Progenitor cell of endocrine pancreas (in vitro differentiated cells): ENCODE measurements at places on chromosomes 5 and 9.

DNA sequence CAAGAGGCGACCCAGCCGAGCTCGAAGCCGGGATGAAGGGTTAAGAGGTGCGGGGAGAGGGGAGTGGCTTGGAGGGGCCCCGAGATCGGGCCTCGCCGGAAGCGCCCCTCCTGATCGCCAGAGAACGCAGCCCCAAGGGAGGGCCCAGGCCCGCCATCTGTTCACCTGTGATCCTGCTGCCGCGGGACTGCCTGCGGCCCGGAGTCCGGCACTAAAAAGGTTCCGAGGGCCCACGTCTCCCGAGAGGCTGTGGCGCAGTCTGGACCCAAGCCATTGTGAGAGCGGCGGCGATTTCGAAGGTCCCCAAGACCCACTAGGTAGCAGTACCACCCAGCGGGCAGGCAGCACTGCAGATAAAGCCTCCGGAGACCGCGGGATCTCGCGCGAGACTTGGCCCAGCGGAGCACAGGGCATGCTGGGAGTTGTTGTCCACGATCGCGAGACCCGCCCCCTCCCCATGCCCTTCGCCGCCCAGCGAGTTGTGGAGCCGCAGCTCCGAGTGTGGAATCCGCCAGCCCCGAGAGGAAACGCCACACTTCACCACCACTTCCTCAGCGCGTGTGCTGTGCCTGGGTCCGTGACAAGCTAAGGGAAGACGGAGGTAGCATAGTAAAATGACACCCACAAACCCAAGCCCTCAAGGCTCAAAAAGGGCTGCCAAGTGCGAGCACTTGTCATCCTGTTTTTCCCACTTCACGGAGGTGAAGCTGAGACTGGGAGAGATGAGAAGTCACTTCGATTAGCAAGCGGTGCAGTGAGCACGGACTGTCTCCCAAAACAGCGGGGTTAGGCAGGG, at the start of gene KIAA1191:
TSS of gene KIAA1191 (minus strand) at position 328 of the 796 bp plus-strand sequence. CDS start 2,256 bp downstream, outside the sequence.
- DNase-seq: peak; percentile 79

- no peak for DNase-seq
These were observed 111.4 kb upstream of the MAP3K1 start for GRCh38 chr5:56703952-56704351.

DNA sequence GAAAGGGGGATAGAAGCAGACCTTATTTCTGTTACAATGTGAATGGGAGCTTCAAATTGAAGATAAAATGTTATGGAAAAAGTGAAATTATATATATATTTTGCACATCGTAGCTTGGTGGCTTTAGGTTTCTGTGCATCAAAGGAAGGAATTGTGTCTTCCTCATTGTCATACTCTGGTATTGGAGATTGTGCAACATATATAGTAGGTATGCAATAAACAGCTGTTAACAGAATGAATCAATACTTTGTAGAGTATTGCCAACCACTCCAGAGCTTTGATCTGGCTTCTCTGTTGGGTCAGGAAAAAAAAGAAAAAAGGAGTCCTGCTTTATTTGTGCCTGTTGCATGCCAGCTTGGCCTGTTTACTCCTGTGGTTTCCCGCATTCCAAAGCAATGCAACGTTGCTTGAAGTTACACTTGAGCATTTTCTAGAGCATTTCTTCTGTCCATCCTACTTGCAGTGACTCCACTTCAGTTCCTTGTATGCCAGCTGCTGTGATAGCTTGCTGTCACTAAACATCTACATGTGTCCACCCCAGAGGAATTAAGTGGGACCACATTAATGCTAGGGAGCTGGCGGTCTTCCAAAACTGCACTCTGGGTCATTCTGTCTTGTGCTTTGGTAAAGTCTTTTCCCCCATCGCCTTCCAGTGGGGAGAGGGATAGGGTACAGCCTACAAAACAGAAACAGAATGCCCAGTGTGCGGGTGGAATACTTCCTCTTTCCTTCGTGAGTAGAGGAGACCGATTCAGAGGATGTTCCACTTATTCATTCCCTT, 62.0 kb upstream of the MEF2C start:
- no peak for DNase-seq

DNA sequence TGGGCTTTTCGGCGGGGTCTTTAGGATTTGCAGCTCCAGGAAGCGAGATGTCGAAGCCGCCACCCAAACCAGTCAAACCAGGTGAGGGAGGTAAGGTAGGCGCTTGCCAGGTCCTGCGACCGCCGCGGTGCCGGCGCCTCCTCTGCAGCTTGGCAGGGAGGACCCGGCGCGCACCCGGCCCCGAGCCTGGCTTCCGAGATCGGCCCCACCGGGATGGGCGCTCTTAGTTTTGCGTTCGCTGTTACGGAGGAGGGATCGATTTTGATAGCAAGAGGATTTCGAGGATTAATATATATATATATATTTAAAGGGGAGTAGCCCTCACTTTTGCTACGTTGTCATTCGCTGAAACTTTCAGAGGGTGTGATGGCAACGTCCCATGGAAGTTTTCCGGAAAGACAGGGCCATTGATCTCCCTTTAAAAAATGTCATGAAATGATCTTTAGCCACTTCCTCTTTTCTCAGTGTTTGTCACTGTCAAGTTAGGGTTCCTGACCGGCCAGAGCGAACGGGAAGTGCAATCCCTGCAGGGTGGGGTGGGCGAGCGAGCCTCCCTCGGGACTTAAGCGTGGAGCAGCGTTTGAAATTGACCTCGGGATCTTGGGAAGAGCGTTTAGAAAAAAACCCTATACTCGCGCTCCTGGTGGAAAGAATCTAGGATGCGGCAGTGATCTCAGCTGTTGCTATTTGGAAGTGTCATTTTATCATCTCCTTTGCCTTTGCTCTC, 495 bp downstream of the OSTF1 start:
- DNase-seq: no peak

GRCh38 chr9:76534026-76534425, 75.0 kb downstream of the GCNT1 start:
- DNase-seq: no peak

DNA sequence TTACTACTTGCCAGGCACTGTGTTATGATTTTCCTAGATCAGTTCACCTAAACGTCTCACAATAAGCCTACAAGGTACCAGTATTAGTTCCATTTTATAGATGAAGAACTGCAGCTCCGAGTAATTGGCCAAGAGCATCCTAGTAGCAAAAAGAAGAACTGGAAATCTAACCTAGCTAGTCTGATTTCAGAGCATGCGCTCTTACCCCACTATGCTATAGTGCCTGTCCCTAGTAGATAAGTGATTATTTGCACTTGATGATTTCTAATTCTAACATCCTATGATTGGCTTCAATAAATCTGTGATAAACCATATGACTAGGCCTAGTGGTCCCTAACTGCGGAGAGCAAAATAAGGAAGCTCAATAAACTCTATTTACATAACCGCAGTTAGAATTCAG, 7.1 kb upstream of the PLAC8L1 start:
- DNase-seq: no peak

GRCh38 chr5:1177826-1178528, 23.4 kb upstream of the SLC6A19 start:
- DNase-seq: no peak

GRCh38 chr9:79408200-79408599, 163.6 kb upstream of the TLE4 start:
- DNase-seq: no peak

DNA sequence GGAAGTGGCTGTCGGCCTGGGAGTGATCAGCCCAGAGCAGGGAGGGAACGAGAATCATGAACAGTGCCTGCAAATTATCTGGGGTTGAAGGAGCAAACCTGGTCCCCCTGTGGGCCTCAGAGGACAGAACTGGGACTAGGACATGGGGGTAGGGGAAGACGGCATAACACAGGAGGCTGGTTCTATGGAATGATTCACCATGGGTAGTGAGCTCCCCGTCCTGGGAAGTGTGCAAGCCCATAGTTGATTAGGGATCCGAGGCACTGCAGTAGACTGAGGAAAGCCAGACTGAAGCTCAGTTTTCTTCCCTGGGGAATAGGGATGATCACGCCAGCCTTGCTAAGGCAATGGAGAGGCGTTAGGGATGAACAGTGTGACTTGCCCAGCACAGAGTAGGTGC, 5.6 kb downstream of the ADGRD2 start:
- no peak for DNase-seq

- no peak for DNase-seq
These were observed 6.1 kb downstream of the RORB start for GRCh38 chr9:74503219-74503618.

DNA sequence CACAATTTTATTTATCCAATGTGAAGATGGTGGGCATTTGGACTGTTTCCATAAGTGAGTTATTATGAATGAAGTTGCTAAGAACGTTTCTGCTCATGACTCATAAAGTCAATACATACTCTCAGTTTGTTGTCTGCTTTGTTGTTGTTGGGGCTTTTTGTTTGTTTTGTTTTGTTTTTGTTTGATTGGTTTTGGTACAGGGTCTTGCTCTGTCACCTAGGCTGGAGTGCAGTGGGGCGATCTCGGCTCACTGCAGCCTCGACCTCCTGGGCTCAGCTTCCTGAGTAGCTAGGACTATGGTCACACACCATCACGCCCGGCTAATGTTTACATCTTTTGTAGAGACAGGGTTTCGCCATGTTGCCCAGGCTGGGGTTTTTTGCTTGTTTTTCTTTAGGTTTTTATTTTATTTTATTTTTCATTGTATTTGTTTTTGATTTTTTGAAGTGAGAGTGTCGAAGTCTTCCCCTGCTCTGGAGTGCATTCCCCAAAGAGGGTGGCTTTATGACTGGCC, 18.0 kb downstream of the TRIM7 start:
- DNase-seq: no peak

GRCh38 chr9:95211028-95211427, 106.5 kb downstream of the FANCC start:
- DNase-seq: no peak

GRCh38 chr9:124890179-124890578, 28.2 kb downstream of the ARPC5L start:
- DNase-seq: no peak

- DNase-seq: no peak
These were observed 12.7 kb downstream of the MEF2C start for GRCh38 chr5:88870285-88870684.

GRCh38 chr5:56816546-56817081, 1.3 kb downstream of the MAP3K1 start:
- DNase-seq: peak; percentile 35

- no peak for DNase-seq
These were observed 61.8 kb upstream of the SLC30A5 start for GRCh38 chr5:69032009-69032408.

- DNase-seq: no peak
These were observed 109.9 kb upstream of the DAB2 start for GRCh38 chr5:39534690-39535089.

GRCh38 chr5:62778316-62779009, 199.8 kb downstream of the LRRC70 start:
- no peak for DNase-seq

DNA sequence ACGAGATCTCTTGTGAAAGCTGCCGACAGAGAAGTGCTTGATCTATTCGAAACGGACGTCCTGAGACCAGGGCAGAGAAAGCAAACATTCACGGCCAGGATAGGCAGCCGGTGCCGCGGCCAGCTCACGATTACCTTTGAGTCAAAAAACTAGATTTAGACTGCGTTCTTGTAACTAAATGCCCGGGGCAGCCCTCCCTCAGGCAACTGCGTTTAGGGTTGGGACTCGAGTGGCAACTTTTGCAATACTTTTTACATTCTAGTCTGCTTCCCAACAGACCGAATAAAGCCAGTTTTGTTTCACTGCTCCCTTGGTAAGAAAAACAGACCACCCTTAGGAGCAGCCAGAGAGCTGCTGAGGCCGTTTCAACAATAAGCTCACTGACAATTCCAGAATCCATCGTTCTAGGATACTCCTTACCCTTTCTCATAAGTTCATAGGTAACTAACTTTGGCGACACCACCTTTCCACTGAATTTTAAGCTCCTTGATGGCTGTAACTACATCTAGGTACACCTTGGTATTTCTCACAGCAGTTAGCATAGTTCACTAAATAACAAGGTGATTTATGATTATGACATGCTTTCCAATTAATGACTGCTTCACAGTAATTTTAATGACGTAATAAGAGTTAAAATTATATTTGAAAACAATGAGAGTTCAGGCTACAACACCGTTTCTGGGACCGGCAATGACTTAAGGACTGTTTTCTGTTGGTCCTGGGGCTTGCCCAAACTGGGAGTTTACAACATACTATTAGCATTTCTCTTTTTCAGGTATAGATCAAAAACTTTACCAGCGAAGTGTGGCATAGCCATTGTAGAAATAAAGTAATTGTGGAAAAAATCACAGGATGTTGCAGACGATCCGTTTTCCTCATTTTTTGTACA, 899 bp upstream of the RAPGEF6 start:
- no peak for DNase-seq

GRCh38 chr9:90000925-90001324, 396.1 kb downstream of the GADD45G start:
- no peak for DNase-seq

- DNase-seq: no peak
These were observed 96.0 kb downstream of the GPR21 start for GRCh38 chr9:123129423-123129822.
